ENCODE measurements at places on chromosomes 5 and 9. TPM values are rescaled to one million over a fixed set of nuclear protein-coding genes. Genes with fewer than 3 reads are reported as not detected.

DNA sequence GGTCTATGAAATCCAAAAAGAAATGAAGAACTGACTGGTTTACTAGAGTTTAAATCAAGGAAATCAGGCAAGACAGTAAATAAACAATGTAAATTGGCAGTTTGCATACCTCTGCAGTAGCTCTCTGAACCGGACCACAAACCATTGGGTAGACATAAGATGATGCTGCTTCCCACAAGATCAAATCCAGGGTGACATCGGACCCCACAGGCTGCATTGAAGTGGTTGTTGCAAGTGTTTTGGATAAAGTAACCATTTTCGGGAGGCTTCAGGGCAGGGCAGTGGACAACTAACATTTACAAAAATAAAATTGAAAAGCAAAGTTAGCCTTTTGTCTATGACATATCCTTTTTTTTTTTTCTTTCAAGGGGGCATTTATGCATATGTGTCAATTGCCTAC is 66.7 kb downstream of the SVEP1 start:
- DNase-seq: no peak

DNA sequence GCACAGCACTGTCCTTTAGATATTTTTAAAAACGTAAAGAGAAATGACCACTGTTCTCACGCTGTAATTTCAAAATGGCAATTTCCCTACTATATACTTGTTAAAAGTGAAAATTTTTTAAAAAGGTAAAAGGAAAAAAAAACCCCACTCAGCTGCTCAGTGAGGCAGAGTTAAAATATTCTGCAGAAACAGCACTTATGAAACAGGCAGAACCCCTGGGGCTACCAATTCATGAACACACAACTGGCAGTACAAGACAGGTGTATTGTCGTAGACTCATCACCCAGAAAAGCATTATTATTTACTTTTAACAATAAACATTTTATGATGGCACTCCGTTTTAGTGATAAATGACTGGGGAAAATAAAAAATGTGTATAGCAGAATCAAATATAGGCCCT is 1.5 kb upstream of the RASGRF2 start:
- DNase-seq: no peak

DNA sequence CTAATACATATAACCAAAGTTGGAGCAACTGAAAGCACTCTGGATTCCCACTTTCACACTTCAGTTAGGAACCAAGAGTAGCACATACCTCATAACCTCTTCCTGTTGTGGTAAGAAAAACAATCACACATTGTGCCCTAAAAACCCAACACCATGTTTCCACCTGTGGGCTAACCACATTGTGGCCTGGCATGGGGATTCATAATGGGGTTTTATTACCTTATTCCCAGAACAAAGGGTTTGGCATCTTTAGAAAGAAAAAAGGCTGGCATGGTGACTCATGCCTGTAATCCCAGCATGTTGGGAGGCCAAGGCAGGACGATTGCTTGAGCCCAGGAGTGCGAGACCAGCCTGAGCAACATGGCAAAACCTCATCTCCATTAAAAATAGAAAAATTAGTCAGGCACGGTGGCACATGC is 60.6 kb downstream of the HSD17B3 start:
- peak; percentile 72 for DNase-seq

Gene NME5
- 7.9 TPM for total RNA-seq

Gene ANKRD20A1
- total RNA-seq: 0.08 TPM

Gene IL13
- not detected for total RNA-seq

GRCh38 chr9:128107468-128108268 is 19.9 kb downstream of the PTGES2 start:
- no peak for DNase-seq

- no peak for DNase-seq
These were observed 8.2 kb downstream of the OTULIN start for GRCh38 chr5:14672484-14673394.

DNA sequence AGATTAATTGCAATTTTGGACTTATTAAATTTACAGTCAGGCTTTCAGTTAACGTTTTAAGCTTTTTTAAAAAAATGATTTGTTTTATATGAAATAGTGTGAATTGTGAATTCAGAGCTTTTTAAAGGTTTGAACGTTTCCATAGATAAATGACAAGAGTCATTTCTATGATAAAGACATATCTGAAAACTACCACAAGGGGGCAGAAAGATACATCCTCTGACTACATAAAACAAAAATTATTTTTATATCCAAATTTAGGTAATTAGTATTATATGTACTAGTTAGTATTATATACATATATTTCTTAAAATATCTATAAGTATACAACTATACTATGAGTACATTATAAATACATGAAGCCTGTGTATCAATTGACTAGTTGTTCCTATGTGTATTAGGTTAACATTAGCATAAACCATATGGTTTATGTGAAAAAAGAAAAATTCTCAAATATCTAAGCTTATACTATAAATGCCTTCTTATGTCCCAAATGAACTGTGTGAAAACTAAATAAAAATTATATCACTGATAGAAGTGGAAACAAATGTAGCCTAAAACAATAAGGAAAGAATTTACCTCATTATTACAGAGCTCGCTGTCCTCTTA is 155.2 kb downstream of the MEF2C start:
- DNase-seq: no peak

Gene CBY3
- total RNA-seq: not detected

Gene UNC13B
- 30.1 TPM for total RNA-seq

DNA sequence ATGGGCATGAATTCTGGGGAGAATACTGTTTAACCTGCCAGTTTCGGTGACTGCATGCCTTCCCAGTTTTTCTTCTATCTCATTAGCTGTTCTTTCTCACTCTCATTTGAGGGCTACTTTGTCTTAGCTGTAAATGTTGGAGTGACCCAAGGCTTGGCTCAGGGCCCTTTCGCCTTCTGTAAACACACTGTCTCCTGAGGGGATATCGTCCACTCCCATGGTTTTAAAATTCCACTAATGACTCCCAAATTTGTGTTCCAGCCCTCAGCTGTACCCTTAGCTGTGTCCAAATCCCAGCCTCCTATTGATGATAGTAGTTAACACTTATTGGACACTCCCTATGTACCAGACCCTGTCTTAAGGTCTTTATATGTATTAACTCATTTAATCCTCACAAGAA is 14.1 kb upstream of the RNF145 start:
- no peak for DNase-seq

DNA sequence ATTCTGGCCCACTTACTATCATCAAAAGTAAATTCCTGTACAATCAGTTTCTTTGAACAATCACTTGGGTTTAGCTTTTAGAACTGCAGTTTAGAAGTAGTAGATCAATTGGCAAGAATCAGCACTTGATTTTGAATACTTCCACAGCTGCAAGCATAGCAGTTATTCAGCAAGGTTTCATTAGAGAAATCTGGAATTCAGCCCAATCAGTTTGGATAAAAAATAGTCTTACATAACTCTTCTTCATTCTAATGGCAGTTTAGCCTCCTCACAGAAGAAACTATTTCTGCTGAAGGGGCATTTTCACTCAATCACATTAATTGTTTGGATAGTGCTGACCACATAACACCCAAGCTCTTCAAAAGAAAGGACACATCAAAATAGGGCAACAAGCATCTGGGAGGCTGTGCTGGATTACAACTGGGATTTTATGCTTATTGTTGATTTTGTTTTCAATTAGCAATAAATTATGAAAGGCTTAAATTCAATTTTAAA is 336.2 kb upstream of the PDE4D start:
- DNase-seq: no peak

DNA sequence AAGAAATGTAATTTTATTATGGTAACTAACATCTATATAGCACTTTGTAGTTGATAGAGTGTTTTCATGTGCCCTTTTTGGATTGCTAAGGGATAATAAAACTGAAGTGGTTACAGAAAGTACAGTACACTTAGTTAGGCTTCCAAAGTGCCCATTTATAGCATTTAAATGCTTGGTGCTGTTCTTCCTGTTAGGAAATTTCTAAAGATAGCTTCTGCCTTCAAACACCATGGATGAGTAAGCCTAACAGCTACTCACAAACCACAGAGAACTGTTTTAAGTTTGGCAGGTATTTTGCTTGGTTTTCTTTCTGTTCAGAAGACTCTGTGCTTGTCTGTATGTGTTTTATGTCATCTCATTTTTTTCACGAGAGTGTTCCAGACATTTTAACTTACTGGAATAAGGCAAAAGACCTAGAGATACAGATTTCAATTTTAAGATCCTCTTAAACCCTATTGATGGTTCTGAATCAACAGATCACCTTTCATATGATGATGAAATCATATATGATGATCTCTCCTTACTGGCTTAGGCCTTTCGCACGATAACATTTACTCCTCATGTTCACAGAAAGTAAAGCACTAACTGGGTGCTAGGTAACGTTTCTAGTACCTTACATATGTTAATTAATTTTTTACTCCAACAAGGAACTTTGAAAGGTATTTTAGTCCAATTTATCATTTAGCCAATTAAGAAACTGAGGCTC is 4.4 kb downstream of the RIMOC1 start:
- peak; percentile 38 for DNase-seq

GRCh38 chr5:17230808-17231525 is 13.5 kb downstream of the BASP1 start:
- no peak for DNase-seq

GRCh38 chr5:43658509-43658908 is 55.5 kb downstream of the NNT start:
- DNase-seq: peak; percentile 25

Gene SHC3
- total RNA-seq: 5.1 TPM

DNA sequence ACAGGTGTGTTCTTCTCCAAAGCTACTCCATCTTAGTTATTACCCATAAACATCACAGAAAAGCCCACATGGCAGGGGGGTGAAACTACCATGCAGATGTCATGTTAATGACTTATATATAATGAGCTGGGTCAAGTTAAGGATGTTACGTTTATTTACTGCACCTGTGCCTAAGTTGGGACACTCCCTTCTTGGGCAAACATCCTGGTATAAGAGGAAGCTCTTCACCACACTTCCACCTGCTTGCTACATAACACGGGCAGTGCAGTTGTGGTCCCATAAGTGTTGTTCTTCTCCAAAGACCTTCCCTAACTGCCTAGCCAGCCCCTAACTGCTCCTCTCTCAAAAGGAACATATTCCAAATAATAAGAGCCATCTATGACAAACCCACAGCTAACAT is 9.3 kb upstream of the ZCCHC9 start:
- DNase-seq: no peak

Gene PCDHGC4
- 0.62 TPM for total RNA-seq

GRCh38 chr9:92590377-92590776 is 54.6 kb upstream of the ECM2 start:
- DNase-seq: no peak

Gene GPR150
- total RNA-seq: not detected

DNA sequence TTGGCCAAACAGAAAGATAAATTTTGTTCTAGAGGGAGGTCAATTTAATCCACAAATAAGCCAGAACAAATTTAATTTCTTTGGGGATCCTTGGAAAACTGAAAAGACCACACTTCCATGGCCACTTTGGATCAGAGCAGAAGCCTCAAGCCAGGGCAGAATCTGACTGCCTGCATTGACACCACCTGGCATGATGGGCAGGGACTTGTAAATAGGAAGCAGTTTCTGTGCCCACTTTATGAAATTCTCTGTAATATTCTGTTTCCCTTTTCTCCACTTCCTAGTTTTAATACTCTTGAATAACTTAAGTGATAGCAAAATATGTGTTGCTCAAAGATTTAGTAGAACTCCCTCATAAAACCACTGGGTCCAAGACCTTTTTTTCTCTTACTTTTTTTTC is 6.7 kb upstream of the TMEM252 start:
- DNase-seq: no peak

- no peak for DNase-seq
These were observed 33.3 kb downstream of the DMRT2 start for GRCh38 chr9:1083325-1083913.

DNA sequence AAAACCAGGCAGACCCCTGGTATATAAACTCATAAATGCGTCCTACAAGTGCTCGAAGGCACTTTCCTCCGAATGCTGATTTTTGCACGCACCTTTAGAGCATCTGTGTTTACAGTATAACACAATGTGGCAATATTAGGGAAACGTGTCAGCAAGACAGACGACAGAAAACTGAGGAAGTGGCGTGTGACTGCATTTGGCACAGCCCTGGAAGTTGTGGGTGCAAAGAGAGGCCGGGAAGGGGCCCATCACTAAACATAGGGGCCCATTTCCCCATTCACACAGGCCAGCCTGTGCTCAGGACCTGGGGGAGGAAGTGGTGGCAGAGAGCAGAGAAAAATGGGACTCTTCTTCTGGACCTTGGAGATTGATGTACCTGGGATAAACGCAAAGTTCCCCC is 48.2 kb downstream of the RASGEF1C start:
- no peak for DNase-seq

- no peak for DNase-seq
These were observed 435.4 kb downstream of the ZSWIM6 start for GRCh38 chr5:61767231-61768080.

DNA sequence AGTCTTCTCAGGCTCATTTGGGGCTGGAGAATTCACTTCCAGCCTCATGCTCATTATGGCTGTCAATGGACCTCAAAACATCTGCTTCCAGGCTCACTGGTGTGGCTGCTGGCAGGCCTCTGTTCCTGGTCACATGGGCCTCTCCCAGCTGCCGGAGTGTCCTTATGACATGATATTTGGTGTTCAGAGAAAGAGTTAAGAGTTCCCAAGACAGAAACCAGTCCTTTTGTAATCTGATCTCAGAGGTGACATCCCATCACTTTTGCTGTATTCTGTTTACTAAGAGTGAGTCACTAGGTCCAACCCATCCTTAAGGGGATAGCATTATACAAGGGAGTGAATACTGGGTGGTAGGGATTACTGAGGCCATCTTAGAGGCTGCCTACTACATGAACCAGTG is 104.6 kb downstream of the CACNA1B start:
- no peak for DNase-seq

DNA sequence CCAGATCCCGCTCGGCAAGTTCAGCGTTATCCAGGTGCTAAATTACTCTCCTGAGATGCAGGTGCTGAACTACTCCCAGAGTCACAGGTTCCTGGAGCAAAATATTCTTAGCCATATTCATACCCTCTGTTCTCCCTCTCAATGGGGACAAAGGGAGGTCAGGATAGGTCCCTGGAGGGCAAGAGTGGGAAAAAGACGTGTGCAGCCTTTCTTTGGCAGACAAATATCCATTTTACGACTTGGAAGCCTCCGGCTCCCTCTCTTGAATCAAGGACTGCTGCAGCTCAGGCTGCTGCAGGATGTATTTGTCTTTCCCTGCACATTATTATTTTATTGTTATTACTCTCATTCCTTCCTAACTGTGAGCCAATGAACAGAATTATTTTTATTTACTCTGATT is 590.2 kb downstream of the NR2F1-AS1 start:
- no peak for DNase-seq

Gene ADRA1B
- 2.9 TPM for total RNA-seq

Gene CEP72
- 2.7 TPM for total RNA-seq

Measured in kidney epithelial cell (primary cell).